ENCODE measurements at places on chromosomes 7 and 10. TPM values are rescaled to one million over a fixed set of nuclear protein-coding genes. Genes with fewer than 3 reads are reported as not detected.

- DNase-seq = no peak
Measured at GRCh38 chr10:34024693-34025425, 690.4 kb upstream of the NRP1 start.

- no peak for DNase-seq
Measured at GRCh38 chr10:49290607-49291006, 8.4 kb upstream of the C10orf71 start.

- no peak for DNase-seq
Measured at GRCh38 chr10:96306516-96306915, 2.3 kb downstream of the DNTT start.

GRCh38 chr7:138223402-138223879 lies 147.2 kb downstream of the AKR1D1 start:
- no peak for DNase-seq

ITPRID1 gene
- total RNA-seq = not detected

DNA sequence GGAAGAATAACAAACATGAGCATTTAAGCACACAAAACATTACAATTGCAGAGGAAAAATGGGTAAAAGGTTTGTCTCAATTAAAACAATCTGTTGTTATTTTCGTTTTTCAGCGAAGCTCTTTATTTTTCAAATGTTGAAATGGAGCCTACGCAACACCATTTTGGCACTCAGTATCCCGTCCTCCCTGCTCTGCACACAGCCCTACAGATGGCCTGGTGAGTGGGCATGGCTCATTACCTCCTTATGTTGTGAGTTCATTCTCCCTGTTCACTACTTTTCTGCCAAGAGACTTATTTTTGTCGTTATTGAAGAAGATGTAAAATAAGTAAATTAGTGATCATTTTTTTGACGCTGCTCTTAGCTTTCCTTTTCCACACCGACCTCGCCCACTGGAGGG lies 167.8 kb upstream of the CXCL12 start:
- DNase-seq = no peak

- DNase-seq = no peak
Measured at GRCh38 chr10:34154383-34154900, 660.7 kb downstream of the PARD3 start.

DNA sequence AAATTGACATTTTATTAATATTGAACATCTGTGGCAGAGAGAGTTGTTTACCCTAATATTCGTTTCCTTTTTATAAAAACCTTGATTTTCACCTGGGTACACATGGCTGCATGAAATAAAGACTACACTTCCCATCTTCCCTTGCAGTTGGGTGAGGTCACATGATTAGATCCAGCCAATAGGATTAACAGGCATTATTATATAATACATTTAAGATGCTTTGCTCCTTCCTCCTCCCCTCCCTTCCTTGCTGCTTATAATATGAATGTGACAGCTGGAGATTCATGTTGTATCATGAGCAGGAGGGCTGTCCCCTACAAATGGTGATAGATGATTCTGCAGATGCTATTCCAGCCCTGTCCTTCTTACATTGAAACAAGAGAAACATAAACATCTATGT lies 146.6 kb downstream of the SH2D4B start:
- no peak for DNase-seq

DNA sequence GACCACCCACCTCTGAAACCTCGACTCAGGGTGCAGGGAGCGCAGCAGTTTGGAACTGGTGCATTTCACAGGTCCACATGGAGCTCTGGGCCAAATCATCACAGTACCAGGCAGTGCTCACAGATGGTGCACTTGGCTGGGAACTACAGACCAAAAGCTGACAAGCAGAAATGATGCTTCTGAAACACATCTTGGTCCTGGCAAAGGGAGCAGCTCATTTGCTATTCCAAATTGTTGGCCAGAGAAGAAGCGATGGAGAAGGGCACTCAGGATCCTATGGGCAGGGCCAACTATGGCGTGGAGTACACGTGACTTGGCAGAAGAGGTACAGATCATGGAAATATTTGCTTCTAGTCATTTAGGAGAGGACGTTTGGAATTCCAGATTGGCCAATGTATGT lies 383.9 kb downstream of the CALN1 start:
- no peak for DNase-seq

GPR26 gene
- not detected for total RNA-seq

Measured in activated CD8-positive, alpha-beta T cell treated with anti-CD3 and anti-CD28 coated beads, Interleukin-2, amount 10 ng/mL, durations not matched to agents 7 days and 5 days (primary cell).